ENCODE measurements at places on chromosomes 2 and 18. TPM values are rescaled to one million over a fixed set of nuclear protein-coding genes. Genes with fewer than 3 reads are reported as not detected.

GRCh38 chr18:61750840-61751668 is 141.8 kb downstream of the RNF152 start:
- H3K4me1 ChIP-seq = no peaks in the 10 kb centered on the region
- no peak overlapping the region for H3K4me3 ChIP-seq
- peaks cover 14% of the 10 kb centered on the region for H3K27me3 ChIP-seq

DNA sequence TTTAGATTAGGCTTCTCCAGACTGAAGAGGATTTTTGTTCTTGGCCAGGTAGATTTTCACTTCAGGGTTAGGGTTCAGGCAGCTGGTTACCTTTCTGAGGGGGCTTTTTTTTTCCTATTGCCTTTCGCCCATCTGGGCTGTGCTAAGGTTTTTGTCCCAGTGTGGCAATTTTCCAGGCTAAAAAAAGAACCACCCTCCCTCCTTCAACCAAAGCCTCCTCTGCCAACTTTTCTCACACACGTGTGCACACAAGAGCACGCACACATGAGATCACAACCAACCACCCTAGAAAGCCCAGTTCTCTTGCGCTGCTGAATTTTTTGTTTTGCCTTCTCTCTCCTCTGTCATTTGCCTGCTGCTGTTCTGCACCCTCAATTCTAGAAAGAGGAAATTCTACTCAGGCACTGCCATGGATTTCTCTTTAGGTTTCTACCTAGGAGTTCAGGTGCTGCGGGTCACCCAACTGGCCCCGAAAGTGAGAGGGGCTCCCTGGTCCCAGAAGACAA is 8.5 kb upstream of the CXCR4 start:
- DNase-seq = no peak
- no peak overlapping the region for H3K4me3 ChIP-seq

The ANKRD23 gene
- 7.4 TPM for total RNA-seq

DNA sequence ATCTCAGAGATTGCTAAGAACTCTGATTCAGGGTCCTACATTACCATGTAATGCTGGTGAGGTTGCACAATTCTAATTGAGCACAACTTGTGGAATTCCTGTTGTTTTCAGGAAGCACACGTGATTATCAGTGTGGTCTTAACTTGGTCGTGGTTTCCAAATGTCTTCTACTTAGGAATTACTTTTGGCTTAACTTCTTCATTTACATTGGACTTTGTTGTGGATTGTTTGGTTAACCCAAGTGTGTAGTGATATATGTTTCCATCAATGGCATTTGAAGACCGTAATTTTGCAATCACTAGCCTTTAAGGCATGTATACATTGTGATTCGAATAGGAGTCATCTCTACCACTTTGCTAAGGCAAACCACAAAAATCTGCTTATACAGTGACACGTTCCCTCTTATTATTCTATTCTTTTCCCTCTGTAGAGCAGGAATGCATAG is 373.3 kb downstream of the IRS1 start:
- no peak overlapping the region for H3K27ac ChIP-seq
- H3K4me1 ChIP-seq = peaks cover 15% of the 10 kb centered on the region
- no peaks in the 10 kb centered on the region for H3K36me3 ChIP-seq
- H3K27me3 ChIP-seq = no peaks in the 10 kb centered on the region

- no peak overlapping the region for H3K27ac ChIP-seq
- H3K36me3 ChIP-seq = no peaks in the 10 kb centered on the region
- H3K27me3 ChIP-seq = no peaks in the 10 kb centered on the region
- no peak for DNase-seq
These were observed 168.9 kb downstream of the CDH7 start for GRCh38 chr18:65919663-65920062.

GRCh38 chr18:65852273-65852672 is 101.5 kb downstream of the CDH7 start:
- no peaks in the 10 kb centered on the region for H3K36me3 ChIP-seq
- H3K27me3 ChIP-seq = no peaks in the 10 kb centered on the region
- no peak overlapping the region for H3K27ac ChIP-seq
- DNase-seq = no peak
- H3K4me3 ChIP-seq = no peak overlapping the region

The IL36G gene
- total RNA-seq = not detected

All from natural killer cell treated with Interleukin-12 subunit alpha and Interleukin-12 subunit beta and Interleukin-15 and Interleukin-18, amount 100 ng/mL, for 72 hours (primary cell).